ENCODE measurements at places on chromosomes 11 and 22.

- DNase-seq = no peak
Measured at GRCh38 chr11:12901874-12902481, 107.1 kb upstream of the RASSF10 start.

GRCh38 chr22:17945156-17945887, 79.0 kb downstream of the MICAL3 start:
- no peak for DNase-seq

- DNase-seq = no peak
Measured at GRCh38 chr22:23712256-23712655, 21.4 kb downstream of the RGL4 start.

GRCh38 chr22:49524362-49524761, 303.3 kb downstream of the BRD1 start:
- no peak for DNase-seq

DNA sequence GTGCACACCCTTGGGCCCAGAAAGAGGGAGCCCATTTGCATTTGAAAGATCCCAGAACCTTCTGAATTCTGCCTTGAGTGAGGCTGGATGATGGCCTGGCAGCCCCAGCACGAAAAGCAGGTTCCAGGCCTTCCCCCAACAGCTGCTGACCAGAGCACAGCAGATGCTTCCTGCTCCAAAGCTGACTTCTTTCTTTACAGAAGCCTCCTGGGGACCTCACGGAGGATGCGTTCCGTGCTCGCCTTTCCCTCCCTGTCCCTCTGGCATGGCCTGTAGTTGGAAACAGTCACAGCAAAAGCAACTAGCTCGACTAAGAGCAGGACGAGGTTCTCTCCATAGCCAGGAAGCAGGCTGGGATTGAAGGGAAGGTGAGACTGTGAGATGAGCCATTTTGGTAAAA, 107.7 kb upstream of the B3GAT1 start:
- no peak for DNase-seq

GRCh38 chr11:103364687-103365086, 255.5 kb downstream of the DYNC2H1 start:
- no peak for DNase-seq

GRCh38 chr11:74367881-74368280, 30.4 kb downstream of the PGM2L1 start:
- DNase-seq = no peak

- no peak for DNase-seq
Measured at GRCh38 chr22:46577368-46578249, 40.2 kb upstream of the CELSR1 start.

GRCh38 chr11:117492578-117493251, 165.1 kb downstream of the CEP164 start:
- DNase-seq = no peak

DNA sequence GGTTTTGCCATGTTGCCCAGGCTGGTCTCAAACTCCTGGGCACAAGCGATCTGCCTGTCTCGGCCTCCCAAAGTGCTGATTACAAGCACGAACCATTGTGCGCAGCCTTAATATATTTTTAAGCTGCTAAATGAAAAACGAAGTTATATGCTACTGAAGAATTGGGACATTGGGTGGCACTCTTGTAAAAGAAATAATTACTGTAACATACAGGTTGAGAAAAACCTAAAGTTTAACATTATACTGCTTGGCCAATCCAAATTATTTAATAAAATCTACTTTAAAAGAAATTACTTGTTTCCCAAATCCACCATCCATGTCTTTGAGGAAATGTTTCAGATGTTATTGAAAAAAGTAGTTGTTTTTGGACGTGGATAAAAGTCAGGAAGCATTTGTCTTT, 37.9 kb upstream of the ARHGAP32 start:
- DNase-seq = peak; percentile 8

GRCh38 chr11:119743006-119743405, 14.0 kb upstream of the NECTIN1 start:
- DNase-seq = no peak

- DNase-seq = no peak
Measured at GRCh38 chr22:37345863-37346504, 63.7 kb downstream of the CYTH4 start.

- DNase-seq = no peak
Measured at GRCh38 chr22:44723801-44724200, 21.8 kb downstream of the PRR5 start.

DNA sequence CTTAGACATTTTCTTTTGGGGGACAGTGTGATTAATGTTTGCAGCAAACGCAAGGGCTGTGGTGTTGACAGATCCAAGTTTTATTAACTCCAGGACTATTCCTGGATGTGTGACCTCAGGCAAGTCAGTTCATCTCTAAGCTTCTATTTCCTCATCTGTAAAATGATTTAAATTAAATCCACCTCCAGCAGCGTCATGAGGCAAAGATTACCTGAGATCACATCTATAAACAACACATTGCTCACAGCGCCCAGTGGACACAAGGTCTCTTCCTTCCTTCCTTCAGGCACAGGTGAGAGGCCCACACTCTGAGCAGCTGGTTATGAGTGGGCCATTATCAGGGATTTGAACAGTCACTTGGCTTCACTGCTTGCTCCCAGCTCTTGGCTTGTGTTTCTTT, 111.2 kb upstream of the RASSF10 start:
- DNase-seq = no peak

DNA sequence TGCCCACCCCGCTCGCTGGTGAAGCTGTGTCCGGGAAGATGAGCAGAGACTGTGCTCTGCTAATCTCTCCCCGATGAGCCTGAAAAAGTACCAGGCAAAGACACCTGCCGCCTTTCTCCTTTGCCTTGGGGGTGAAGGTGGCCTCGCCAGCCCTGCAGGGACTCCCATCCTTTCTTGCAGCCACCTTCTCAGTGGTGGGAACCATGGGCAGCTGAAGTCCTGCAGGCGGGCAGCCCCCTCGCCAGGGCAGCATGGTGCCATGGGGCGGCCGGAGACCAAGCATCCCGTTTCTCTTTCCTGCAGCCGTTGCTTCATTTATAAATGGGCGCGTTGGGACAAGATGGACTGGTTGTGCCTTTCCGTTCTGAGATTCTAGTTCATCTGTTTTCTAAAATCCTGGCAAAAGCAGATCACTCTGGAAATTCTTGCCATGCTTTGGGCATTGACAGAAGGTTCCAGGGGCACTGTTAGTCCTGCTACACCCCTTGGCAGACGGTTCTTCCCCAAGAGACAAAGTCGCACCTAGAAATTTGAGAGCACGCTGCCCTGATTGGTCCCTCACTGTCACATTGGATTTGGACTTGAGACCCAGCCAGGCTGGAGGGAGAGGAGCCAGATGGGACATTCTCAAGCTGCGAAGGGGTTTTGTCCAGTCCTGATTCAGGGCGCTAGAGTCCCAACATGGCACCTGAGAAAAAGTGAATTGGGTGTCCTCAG, 7.5 kb downstream of the CTTN start:
- no peak for DNase-seq

DNA sequence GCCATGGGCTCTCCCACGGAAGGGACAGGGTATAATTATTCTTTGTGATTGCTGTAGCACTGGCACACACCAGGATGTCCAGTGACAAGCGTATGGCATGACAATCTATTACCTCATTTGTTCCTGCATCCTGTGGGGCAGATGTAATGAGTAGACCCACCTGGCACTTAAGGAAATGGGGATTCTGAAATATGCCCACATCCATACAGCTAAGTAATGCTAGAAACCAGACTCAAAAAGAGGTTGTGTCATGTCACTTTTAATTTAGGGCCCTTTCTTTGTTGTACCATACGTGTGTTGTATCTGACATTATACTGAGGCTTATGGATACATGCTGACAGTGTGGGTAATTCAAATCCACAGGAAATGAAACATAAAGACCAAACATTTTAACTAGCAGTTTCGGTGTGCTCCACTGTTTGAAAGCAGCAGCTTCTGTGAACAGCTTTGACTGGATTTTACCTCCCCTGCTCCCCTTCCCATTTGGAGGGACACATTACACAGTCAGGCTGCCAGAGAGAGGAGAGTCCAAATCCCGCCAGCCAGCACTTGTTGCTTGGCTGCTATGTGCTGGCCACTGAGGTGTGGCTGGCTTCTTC, 21.2 kb downstream of the GRAMD1B start:
- DNase-seq = no peak

GRCh38 chr22:27638329-27639233, 163.0 kb downstream of the MN1 start:
- no peak for DNase-seq

DNA sequence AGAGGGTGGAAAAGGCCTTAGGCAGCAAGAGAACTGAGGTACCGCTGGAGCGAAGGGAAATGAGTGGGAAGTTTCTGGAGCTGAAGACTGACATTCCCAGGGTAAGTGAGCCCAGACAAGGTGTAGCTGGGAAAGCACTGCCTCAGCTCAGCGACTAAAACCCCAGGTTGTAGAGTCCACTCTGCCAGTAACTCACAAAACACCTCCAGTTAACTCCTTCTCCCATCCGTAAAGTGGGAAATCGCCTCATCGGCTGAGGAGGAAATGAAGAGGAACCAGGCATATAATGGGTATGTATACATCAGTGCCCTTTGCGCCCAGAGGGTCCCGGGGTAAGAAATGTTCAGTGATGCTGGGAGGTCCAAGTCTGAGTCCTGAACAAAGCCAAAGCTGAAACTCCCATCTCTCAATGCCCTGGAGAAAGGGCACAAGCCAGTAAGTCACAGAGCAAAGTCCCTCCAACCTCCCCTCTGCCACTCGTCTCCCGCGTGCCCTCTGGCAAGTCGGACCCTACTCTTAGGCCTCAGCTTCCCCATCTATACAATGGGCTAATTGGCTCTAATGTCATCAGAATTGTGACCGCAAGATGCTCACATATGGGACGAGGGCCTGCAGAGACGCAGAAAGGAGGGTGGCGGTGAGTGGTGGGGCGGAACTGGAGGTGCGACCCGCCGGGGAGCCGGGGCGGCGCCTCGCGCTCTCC, 588 bp downstream of the VPS37C start:
- no peak for DNase-seq

DNA sequence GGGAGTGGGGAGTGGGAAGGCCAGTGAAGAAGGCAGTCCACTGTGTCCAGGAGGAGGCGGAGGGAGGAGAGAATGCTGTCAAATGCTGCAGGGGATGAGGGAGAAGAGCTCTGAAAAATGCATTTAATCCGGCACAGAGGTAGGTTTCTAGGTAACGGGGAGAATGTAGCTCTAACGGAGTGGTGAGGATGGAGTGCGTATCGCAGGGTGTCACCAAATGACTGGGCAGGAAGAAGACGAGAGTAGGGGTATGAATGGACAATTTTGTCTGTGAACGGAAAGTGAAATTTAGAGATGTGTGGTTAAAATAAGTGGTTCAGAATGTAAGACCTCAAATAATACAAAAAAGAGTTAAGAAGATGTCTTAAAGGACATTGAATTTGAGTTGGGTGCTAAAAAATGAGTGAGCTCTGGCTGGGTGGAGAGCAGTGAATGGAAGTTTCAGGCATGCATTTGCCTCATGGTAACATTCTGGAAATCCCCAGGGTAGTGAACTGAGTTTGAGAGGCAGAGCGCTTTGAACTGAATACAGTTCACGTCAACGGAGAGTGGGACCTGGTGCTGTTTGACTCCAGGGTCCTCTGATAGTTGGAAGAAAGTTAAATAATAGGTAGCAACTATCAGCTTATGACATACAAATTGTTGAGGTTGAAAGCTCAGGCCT, 81.3 kb upstream of the CADM1 start:
- no peak for DNase-seq

GRCh38 chr22:37163575-37164504, 14.1 kb upstream of the IL2RB start:
- DNase-seq = peak; percentile 48

- DNase-seq = no peak
Measured at GRCh38 chr11:17209939-17210245, 2.1 kb upstream of the PIK3C2A start.

DNA sequence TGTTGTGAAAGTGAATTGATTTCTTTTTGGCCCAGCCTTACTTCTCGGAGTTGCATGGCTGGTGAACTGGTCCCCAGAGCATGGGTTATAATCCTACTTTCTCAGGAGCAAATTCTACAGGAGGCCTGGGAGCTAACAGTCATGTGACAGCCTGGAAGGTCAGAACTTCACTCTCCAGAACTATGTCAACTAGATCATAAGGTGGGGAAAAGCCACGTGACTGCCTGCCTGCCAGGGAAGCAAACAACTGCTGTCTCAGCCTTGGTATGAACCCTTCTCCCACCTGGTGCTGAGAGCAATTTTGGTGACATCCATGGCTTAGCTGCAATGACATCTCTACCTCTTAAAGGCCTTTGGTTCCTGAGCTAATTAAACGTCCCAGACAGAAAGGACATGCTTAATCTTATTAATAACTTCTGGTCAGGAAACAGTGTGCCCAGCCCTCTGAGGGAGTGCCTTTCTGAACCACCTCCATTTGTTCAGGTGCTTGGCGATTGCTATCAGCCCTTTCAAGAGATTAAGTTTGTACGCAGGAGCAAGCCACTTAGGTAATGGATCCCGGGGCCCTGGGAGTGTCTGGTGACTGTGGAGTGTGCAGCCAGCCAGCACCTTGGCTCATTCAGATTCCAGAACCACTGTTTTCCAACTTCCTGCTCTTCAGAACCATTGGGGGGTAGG, 1.4 kb upstream of the CREB3L1 start:
- DNase-seq = no peak

- DNase-seq = no peak
Measured at GRCh38 chr11:132858223-132858622, 674.1 kb downstream of the OPCML start.

GRCh38 chr11:44326615-44327475, 16.9 kb upstream of the ALX4 start:
- no peak for DNase-seq

- peak; percentile 31 for DNase-seq
Measured at GRCh38 chr11:18010121-18010670, 2.7 kb downstream of the SERGEF start.

GRCh38 chr22:23138584-23139435, 3.0 kb downstream of the RSPH14 start:
- no peak for DNase-seq

Data from CD4-positive, alpha-beta T cell treated with Interleukin-12 subunit alpha and Interleukin-12 subunit beta, for 1 hour (primary cell).